ENCODE measurements at places on chromosomes 13 and 19. TPM values are rescaled to one million over a fixed set of nuclear protein-coding genes. Genes with fewer than 3 reads are reported as not detected.

The SLC25A42 gene
- 9.4 TPM for total RNA-seq

The TNFSF11 gene
- total RNA-seq, result not detected

The SMARCA4 gene
- total RNA-seq, result 65.0 TPM

The ZFP28 gene
- 11.3 TPM for total RNA-seq

The SYT3 gene
- total RNA-seq, result 0.55 TPM

The WASF3 gene
- total RNA-seq, result 27.1 TPM

The SMAD9 gene
- 50.8 TPM for total RNA-seq

The CCNE1 gene
- total RNA-seq, result 0.81 TPM

The LGALS7B gene
- not detected for total RNA-seq

The MAST1 gene
- not detected for total RNA-seq

The DNASE2 gene
- total RNA-seq, result 39.5 TPM

The FCER2 gene
- 0.36 TPM for total RNA-seq

The KASH5 gene
- total RNA-seq, result not detected
